ENCODE measurements at places on chromosomes 3 and 15. TPM values are rescaled to one million over a fixed set of nuclear protein-coding genes. Genes with fewer than 3 reads are reported as not detected.
A peak's percentile ranks its signal among the peaks of the same experiment; 100 is the strongest.

The MAP1A gene
- 0.18 TPM for polyA plus RNA-seq

The DAPK2 gene
- polyA plus RNA-seq: 0.83 TPM

The LRRC3B gene
- not detected for polyA plus RNA-seq

The OR5K1 gene
- polyA plus RNA-seq: not detected

The PCBP4 gene
- 25.2 TPM for polyA plus RNA-seq

The DUOXA1 gene
- 15.1 TPM for polyA plus RNA-seq

The FAM3D gene
- not detected for polyA plus RNA-seq

The NDUFB5 gene
- polyA plus RNA-seq: 70.6 TPM

GRCh38 chr3:189305412-189305811 is 133.6 kb downstream of the TPRG1 start:
- H3K4me3 ChIP-seq: peak overlapping the region; percentile 10
- no peak for DNase-seq
- H3K4me1 ChIP-seq: peaks cover 70% of the 10 kb centered on the region
- H3K36me3 ChIP-seq: no peaks in the 10 kb centered on the region
- peak overlapping the region; percentile 83 for H3K27ac ChIP-seq

GRCh38 chr3:105598042-105598796 is 231.5 kb downstream of the ALCAM start:
- no peaks in the 10 kb centered on the region for H3K27me3 ChIP-seq
- peak overlapping the region; percentile 47 for H3K27ac ChIP-seq
- peak; percentile 95 for DNase-seq

DNA sequence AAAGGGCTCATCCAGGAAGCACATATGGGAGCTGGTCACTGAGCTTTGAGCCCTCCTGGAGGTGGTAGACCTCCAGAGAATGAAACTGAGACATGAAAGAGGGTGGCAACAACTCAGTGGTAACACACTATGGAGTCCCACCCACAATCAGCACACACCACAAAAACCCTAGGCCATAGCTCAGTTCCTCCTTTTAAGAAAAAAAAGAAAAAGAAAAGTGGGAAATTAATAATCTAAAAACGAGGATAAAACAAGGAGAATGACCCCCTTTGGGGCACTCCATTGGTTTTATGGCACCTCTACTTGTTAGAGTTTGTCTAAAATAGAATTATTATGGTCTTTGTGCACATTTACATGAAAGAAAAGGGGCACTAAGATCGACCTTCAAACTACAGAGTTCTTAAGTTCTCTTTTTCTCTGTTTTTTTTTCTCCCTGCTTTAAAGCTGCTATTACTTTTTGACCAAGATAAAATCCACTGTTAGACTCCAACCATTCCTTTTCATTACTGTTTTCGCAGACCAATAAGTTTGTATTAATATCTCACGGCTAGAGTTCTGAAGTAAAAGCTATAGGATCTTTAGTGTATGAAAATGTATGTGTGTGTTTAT is 40.2 kb upstream of the ZBTB20 start:
- no peaks in the 10 kb centered on the region for H3K27me3 ChIP-seq
- no peak overlapping the region for H3K27ac ChIP-seq
- no peaks in the 10 kb centered on the region for H3K4me1 ChIP-seq
- no peak overlapping the region for H3K4me3 ChIP-seq

- H3K4me1 ChIP-seq: peaks cover 14% of the 10 kb centered on the region
- H3K36me3 ChIP-seq: no peaks in the 10 kb centered on the region
- H3K27ac ChIP-seq: no peak overlapping the region
- DNase-seq: no peak
- H3K4me3 ChIP-seq: no peak overlapping the region
Measured at GRCh38 chr3:4589475-4590097, 96.4 kb downstream of the ITPR1 start.

DNA sequence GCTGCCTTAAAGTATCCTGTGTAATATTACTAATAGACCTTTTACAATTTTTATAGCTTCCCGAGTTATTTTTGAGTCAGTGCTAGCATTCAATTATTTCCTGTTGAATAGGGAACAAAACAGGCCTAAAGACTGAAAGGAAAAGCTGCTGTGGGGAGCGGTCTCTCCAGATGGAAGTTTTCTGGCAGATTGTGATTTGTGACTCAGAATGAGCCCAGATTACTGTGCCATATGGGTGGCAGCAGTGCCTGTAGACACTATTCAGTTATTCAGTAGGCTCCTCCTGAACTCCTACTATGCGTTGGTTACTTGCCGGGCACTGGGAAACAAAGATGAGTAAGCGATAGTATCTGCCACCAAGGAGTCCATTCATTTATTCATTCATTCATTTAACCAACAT is 211.8 kb downstream of the CHST2 start:
- no peaks in the 10 kb centered on the region for H3K4me1 ChIP-seq
- no peaks in the 10 kb centered on the region for H3K36me3 ChIP-seq
- no peak overlapping the region for H3K4me3 ChIP-seq
- H3K27me3 ChIP-seq: no peaks in the 10 kb centered on the region

DNA sequence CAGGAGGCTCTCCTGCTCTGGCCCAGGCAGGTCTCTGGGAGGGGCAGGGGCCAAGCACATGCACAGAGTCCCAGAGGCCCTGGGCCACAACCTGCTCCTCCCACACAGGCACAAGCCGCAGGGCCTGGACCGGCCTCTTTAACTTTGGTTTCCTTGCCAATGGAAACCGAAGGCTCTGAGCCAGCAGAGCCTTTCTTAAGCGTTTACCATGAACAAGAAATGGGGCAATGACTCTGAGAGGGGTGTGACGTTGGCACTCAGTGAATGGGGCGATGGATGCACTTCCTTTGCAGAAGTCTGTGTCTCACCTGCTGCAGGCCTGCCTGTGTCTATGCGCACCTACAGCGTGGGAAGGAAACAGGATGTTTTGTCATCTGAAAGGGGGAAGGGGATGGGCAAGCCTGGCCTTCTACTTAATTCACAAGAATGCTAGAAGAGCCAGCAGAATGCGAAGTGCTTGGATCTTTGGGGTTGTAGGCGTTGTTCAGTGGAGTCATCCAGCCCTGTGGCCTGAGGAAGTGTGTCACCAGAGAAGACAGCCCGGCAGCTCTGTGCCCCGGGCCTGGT is 41.8 kb downstream of the IFT122 start:
- H3K27ac ChIP-seq: peak overlapping the region; percentile 31
- no peaks in the 10 kb centered on the region for H3K27me3 ChIP-seq
- H3K4me1 ChIP-seq: peaks cover 14% of the 10 kb centered on the region

- no peak overlapping the region for H3K4me3 ChIP-seq
- DNase-seq: no peak
- no peak overlapping the region for H3K27ac ChIP-seq
- H3K4me1 ChIP-seq: no peaks in the 10 kb centered on the region
Measured at GRCh38 chr3:18937574-18937973, 210.7 kb upstream of the KCNH8 start.
